ENCODE measurements at places on chromosomes 6 and 20.
A peak's percentile ranks its signal among the peaks of the same experiment; 100 is the strongest.

DNA sequence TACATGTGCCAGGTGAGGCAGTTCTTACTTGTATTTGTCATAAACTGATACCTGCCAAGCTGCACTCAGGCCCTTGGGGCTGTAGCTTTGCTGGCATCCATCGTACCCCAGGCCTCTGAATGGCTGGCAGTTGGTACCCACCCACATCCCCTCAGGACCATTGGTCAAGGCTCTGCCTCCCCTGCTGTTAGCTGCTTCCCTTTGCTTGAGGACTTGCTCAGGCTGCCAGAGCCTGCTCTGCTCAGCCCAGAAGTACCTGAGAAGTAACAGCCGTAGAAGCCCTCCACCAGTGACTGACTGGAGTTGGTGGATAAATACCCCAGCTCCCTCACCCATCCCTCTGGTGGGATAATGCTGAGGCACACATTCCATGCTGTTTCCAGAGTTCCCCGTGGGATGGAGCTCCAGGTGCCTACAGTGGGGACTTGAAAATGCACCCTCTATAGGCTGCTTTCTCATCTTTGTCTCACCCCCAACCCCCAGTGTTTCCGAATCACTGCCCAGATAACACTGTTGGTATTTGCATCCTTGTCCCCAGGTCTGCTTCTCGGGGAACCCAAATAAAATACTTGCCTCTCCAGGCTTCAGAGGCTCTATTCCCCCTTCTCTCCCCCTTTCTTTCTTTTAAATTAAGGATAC lies 7.3 kb downstream of the EBF4 start:
- DNase-seq = peak; percentile 75

- no peak for DNase-seq
Measured at GRCh38 chr6:154921482-154921881, 73.6 kb upstream of the TIAM2 start.

- no peak for DNase-seq
Measured at GRCh38 chr6:29142309-29142708, 28.4 kb upstream of the OR2J2 start.

DNA sequence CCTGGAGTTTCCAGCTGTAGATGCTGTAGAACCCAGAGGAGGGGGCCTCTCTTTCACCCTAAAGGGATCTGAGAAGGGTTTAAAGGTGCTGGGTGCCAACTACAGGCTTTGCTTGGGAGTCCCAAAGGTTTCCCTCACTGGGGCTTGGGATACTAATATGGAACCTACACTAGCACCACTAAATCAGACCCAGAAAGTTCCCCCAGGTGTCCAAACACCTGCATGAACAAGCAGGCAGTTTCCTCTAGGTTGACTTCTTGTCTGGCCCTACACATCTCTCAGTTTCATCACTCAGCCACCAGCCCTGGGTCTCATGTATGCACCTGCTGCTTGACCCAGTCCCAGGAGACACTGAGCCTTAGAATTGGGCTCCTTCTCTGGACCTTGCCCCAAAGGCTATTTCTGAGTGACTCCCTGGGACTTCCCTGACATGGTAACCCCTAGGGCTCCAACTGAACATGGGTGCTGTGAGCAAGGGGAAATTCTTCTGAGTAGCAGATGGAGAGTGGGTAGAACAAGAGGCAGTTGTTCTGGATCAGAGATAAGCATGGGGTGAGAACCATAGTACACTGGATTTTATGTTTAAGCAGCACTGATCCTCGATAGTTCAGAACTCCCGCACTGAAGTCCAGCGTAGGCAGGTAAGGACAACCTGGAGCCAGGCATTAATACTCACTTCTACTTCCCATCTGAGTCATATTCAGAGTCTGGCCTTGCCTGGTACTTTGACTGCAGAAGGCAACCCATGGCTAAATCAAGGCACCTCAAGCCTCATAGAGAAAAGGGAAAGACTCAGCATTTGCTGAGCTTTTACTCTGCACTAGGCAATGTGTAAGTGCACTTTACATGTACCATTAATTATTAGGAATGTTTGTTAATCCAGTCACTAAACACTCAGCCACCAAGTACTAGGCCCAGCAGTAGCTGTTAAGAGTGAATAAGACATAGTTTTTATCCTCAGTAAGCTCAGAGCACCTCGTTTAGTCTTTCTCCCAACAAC lies 16.8 kb downstream of the BCL2L1 start:
- no peak for DNase-seq

GRCh38 chr20:49115564-49115963 lies 69.5 kb downstream of the CSE1L start:
- DNase-seq = no peak

DNA sequence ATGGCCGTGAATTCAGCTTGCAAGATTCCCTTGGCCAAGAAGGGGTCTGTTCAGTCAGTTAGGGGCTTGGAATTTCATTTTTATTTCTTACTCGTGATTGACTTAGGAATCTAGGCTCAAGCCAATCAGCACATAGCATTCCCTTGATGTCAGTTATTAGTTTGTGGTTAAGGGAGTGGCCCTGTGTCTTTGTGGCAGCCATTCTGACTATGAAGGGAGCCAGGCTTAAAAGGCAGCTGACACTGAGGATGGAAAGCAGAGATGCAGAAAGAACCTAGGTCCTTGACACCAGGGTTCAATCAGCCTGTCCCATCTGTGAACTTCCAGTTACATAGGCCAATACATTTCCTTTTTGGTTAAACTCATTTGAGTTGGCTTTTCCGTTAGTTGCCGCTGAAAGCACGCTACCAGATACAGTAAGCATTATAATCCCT lies 48.1 kb downstream of the MCUR1 start:
- no peak for DNase-seq

DNA sequence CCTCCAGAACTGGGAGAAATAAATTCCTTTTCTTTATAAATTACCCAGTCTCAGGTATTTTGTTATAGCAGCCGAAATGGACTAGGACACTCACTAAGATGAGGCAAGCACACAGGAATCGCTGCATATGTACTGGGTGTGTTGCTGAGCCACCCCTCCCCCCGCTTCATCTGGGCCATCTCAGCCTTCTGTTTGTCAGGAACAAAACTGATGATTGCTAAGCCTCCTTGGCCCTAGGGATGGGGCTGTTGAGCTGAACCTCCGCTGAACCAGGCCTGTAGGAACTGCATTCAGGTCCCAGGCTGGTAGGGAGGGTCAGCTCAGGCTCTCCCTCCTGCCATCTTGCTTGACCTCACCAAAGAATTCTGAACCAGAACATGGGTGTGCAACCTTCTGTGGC lies 108.6 kb downstream of the MAP3K7 start:
- peak; percentile 54 for DNase-seq

- DNase-seq = no peak
Measured at GRCh38 chr6:47446669-47447330, 30.8 kb upstream of the CD2AP start.

GRCh38 chr20:33852626-33853506 lies 41.7 kb downstream of the CHMP4B start:
- no peak for DNase-seq

DNA sequence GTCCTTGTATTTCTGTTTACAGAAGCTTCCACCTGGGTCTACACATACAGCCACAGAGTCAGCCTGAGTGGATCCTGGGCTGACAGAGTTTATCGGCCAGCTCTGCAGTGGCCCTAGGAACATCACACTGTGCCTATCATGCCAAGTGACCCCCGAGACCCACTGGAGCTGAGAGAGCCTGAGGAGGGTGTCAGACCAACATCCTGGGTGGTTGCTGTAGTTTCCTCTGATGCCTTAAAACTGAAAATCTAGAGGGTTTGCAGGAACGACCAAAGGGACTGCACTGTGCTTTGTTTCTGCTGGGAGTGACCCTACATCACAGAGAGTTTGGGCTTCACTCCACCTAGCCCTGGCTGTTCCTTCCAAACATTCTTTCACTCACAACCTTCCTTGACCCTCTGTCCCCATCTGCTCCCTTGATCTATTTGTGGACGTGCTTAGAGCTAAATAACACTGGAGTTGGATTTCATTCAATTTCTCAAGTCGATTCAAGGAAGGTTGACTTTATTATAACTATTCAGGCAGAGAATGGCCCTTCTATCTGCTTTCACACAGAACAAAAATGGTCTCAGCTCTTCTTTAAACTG lies 18.1 kb downstream of the MYLK4 start:
- DNase-seq = no peak

DNA sequence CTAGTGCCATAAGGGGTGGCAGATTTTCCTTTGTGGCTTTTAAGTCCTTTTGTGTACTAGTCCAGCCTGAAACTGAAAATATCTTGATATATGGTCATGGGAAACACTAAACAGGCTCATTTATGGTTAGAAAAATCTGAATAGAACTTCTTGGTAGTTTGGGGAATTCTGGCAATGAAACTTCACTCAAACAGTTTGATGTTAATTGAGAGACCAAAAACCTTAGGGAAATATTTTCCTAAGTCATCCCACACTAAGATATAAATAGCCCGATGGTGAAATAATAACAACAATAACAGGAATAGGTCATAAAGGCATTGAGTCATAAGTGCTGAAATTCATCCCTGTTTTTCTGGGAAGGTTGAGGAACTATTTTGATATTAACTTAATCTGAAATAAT lies 146.2 kb upstream of the SMLR1 start:
- DNase-seq = no peak

DNA sequence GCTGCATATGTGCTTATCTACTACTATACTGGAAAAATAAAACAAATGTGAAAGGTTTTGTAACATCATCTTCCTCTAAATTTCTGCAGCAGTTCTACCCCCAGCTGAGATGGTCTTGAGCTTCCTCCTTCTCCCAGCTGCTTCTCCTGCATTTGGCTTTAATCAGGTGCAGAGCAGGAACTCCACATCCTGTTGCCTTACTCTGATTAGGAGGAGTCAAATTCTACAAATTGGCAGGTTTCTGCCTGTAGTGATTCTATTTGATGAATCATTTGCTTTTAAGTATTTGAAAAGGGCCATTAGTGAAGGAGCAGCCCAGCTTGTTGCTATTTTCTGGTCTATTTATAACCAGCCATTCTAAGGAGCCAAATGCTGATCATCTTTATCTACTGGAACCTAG lies 224.5 kb downstream of the GMDS start:
- DNase-seq = no peak
